ENCODE measurements at places on chromosomes 16 and 17. TPM values are rescaled to one million over a fixed set of nuclear protein-coding genes. Genes with fewer than 3 reads are reported as not detected.

Gene PRAC1
- not detected for total RNA-seq

Gene TAT
- not detected for total RNA-seq

Gene C16orf54
- 21.3 TPM for total RNA-seq

Gene FAM234A
- total RNA-seq: 18.0 TPM

Gene TBX2
- total RNA-seq: not detected

Gene DPEP2NB
- not detected for total RNA-seq

Gene NLRC3
- 21.8 TPM for total RNA-seq

Gene CRHR1
- total RNA-seq: not detected

Gene TAF1C
- 74.4 TPM for total RNA-seq

Gene HOXB8
- not detected for total RNA-seq

Gene TMC8
- total RNA-seq: 234 TPM

Gene KRT31
- total RNA-seq: not detected

Gene DUSP3
- 11.7 TPM for total RNA-seq

Gene DOC2B
- 5.5 TPM for total RNA-seq

Gene CDRT15L2
- not detected for total RNA-seq

Gene GPRC5B
- not detected for total RNA-seq

Gene HBA2
- total RNA-seq: 0.59 TPM

Gene PTX4
- total RNA-seq: 0.20 TPM

Gene HIC1
- 47.0 TPM for total RNA-seq

Gene SULT1A2
- 0.12 TPM for total RNA-seq

Gene KRTAP3-2
- total RNA-seq: not detected

Gene KRT222
- total RNA-seq: not detected

Gene C16orf87
- total RNA-seq: 40.8 TPM

Gene LRRC36
- total RNA-seq: 0.23 TPM

Gene TBC1D16
- total RNA-seq: 1.9 TPM

Gene CIBAR2
- not detected for total RNA-seq

Gene GPR179
- total RNA-seq: not detected

Gene LLGL2
- total RNA-seq: 7.1 TPM

Gene IGF2BP1
- total RNA-seq: not detected

Gene ZNF19
- total RNA-seq: 1.7 TPM

Gene DYNLRB2
- total RNA-seq: not detected

Gene TMEM88
- 7.4 TPM for total RNA-seq

Gene ALOX12
- total RNA-seq: not detected

Gene CDRT4
- total RNA-seq: 2.1 TPM

Gene DHRS13
- 34.6 TPM for total RNA-seq

Gene DHX40
- 17.1 TPM for total RNA-seq

Gene C16orf96
- not detected for total RNA-seq

Gene MRPL45
- total RNA-seq: 43.1 TPM

Gene TBC1D28
- total RNA-seq: not detected

Gene ASPA
- total RNA-seq: not detected

Data from activated T-helper 1 cell treated with anti-CD3 and anti-CD28 coated beads, Interleukin-12 subunit alpha, Interleukin-12 subunit beta, Interleukin-2, Interleukin-4 antibody, amounts not matched to agents 30 ng/mL and 10 ng/mL and 1 ng/mL, durations not matched to agents 14 hours and 24 hours and 36 hours (primary cell).